ENCODE measurements at places on chromosomes 5 and 9. TPM values are rescaled to one million over a fixed set of nuclear protein-coding genes. Genes with fewer than 3 reads are reported as not detected.

- H3K27me3 ChIP-seq = no peaks in the 10 kb centered on the region
- no peak overlapping the region for H3K27ac ChIP-seq
- no peaks in the 10 kb centered on the region for H3K36me3 ChIP-seq
- no peak overlapping the region for H3K4me3 ChIP-seq
- no peak for DNase-seq
Measured at GRCh38 chr9:85024374-85024773, 354.8 kb downstream of the NTRK2 start.

- H3K27ac ChIP-seq = no peak overlapping the region
- no peaks in the 10 kb centered on the region for H3K27me3 ChIP-seq
- no peaks in the 10 kb centered on the region for H3K4me1 ChIP-seq
- H3K36me3 ChIP-seq = no peaks in the 10 kb centered on the region
Measured at GRCh38 chr5:66363097-66363496, 219.0 kb downstream of the SREK1 start.

DNA sequence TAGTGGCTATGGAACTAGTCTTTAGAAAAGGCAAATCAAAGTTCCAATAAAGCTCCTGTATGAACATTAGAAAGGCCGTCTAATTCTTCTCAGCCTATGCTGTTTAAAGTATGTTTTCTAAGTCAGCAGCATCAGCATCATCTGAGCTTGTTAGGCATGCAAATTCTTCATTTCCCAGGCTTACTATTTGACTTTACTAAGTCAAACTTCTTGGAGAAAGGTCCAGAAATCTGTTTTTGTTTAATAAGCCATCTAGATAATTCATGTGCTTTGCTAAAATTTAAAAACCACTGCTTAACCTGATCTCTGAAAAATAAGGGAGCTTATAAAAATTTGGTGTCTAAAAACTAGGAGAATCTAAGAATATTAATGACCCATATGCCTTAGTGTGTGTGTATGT, 200.2 kb upstream of the SGCD start:
- H3K27me3 ChIP-seq = no peaks in the 10 kb centered on the region
- no peaks in the 10 kb centered on the region for H3K4me1 ChIP-seq
- H3K27ac ChIP-seq = no peak overlapping the region

DNA sequence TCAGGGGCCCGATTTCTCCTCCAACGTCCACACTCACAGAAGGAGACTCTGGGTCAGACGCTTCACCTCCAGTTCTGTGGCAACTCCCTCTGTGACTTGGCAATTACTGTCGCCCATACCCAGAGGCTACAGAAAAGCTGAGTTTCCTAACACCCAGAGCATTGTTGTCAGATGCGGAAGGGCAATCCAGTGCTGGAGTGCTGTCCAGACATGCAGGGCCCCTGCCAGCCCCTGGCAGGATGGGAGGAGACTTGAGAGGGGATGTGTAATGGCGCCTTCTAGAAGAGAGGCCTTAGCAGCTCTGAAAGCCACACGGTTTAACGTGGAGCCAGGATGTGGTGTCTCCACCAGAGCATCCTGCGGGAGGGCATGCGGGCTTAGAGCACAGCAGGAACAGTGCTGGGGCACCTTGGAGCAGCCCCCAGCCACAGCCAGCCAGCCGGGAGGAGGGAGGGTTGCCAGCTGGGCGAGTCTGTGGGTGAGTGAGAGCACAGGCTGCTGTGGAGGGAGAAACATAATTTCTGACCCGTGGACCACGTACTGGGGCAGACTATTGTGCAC, 139.4 kb upstream of the IRX1 start:
- no peaks in the 10 kb centered on the region for H3K4me1 ChIP-seq
- no peak overlapping the region for H3K27ac ChIP-seq
- no peaks in the 10 kb centered on the region for H3K36me3 ChIP-seq
- no peak for DNase-seq

Gene TLR4
- 15.6 TPM for total RNA-seq

DNA sequence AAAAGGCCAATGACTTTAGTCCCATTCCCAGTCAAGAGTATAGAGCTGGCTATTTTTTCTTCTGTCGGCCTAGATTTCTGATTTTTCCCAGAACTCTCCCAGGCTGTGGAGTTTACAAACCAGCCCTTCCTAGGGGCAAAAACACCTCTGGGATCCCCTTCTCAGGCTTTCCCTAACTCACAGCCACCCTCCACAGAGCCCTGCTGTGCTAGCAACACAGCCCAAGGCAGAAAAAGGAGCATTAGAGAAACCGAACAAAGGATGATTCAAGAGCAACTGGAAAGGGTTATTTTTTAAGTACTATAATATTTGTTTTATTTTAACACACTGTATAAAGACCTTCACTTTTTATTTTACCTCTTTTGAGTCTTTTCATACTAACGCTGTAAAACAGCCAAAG, 234.8 kb downstream of the GLIS3 start:
- H3K36me3 ChIP-seq = no peaks in the 10 kb centered on the region
- no peaks in the 10 kb centered on the region for H3K4me1 ChIP-seq
- no peak for DNase-seq
- H3K4me3 ChIP-seq = no peak overlapping the region

DNA sequence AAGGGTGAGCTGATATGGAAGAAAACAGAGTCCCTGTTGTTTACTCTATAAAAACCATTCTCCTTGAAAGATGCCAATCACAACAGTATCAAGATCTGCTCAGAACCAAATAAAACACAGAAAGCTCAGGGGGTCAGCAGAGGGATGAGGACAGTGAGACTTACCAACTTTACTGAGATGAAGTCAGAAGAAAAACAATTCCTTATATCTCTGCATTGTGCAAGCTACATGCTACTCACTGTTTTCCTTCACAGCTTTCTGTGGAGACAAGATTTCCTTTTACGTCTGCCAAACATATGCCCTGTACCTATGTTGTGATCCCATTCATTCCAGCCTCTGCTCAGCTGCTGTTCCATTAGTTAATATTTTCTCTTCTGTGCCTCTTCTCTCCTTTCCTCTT, 185.6 kb downstream of the TSSK1B start:
- peak overlapping the region; percentile 69 for H3K27ac ChIP-seq
- peaks cover 18% of the 10 kb centered on the region for H3K4me1 ChIP-seq
- no peaks in the 10 kb centered on the region for H3K36me3 ChIP-seq
- no peak for DNase-seq
- no peaks in the 10 kb centered on the region for H3K27me3 ChIP-seq

- H3K27ac ChIP-seq = peak overlapping the region; percentile 99
- DNase-seq = no peak
- H3K27me3 ChIP-seq = no peaks in the 10 kb centered on the region
Measured at GRCh38 chr9:35680331-35681105, 6.8 kb downstream of the CA9 start.

DNA sequence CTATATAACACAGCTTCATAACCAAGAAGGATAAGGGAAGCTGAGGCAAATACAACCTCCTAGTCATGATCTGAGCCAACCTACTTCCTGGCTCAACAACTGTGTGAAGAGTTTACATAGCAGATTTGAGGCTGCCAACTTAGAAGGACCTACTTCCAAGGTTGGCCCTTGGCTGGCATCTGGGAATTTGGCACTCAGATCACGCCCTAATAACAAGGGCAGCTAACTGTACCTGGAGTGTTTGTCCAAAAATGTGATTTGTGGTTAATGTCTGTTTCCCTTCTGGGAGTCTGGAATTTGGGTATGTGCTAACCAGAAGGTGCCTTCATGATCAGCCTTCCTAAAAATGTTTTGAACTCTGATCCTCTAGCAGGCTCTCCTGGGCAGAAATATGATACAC, 287.2 kb downstream of the CAAP1 start:
- no peak overlapping the region for H3K4me3 ChIP-seq
- no peaks in the 10 kb centered on the region for H3K36me3 ChIP-seq
- no peak for DNase-seq
- H3K4me1 ChIP-seq = no peaks in the 10 kb centered on the region
- no peak overlapping the region for H3K27ac ChIP-seq

Gene SLCO6A1
- total RNA-seq = not detected

Gene SEC61B
- 37.1 TPM for total RNA-seq

DNA sequence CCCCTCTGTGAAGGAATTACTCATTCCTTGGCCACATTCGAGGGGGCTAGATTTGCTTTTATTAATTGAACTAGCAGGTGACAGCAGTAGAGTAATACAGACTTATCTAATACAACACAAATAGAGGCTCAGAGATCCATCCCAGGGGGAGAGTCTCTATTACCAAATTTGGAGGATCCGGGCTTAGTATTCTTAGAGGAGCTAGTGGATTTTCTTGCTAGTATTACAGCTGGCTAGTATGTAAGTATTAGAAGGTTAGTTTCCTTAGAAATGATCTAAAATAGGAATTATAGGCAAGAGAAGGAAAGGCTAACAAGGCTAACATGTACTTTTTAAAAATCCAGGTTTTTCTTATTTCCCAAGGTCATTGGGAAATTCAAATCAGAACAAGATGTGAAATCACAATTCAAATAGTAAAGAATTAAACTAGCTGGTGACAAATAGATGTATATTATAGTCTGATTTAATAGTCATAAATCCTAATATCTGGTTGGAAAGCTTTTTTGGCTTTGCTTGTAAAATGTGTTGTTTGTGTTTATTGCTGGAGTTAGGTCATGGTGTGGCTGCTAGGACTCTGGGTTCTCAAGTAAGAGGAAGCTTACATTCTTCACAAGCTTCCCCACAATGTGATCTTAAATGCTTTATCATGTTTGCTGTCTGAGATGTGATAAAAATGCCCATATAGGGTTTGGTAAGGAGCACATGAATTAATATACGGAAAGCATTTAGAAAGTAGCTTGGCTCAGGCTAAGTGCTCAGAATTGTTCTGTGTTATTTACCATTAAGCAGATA, 160.4 kb upstream of the MPDZ start:
- H3K27ac ChIP-seq = no peak overlapping the region
- H3K4me1 ChIP-seq = peaks cover 5% of the 10 kb centered on the region
- no peaks in the 10 kb centered on the region for H3K36me3 ChIP-seq
- DNase-seq = no peak
- H3K27me3 ChIP-seq = no peaks in the 10 kb centered on the region

GRCh38 chr9:4299005-4299795, 668 bp downstream of the GLIS3 start:
- peak; percentile 74 for DNase-seq
- peaks cover 10% of the 10 kb centered on the region for H3K4me1 ChIP-seq
- peak overlapping the region; percentile 62 for H3K4me3 ChIP-seq
- H3K27ac ChIP-seq = peak overlapping the region; percentile 93
- H3K36me3 ChIP-seq = no peaks in the 10 kb centered on the region

- H3K36me3 ChIP-seq = no peaks in the 10 kb centered on the region
- DNase-seq = no peak
- H3K27ac ChIP-seq = no peak overlapping the region
- no peaks in the 10 kb centered on the region for H3K4me1 ChIP-seq
- no peak overlapping the region for H3K4me3 ChIP-seq
Measured at GRCh38 chr5:79872291-79872690, 118.8 kb downstream of the MTX3 start.

GRCh38 chr5:14880688-14881087, 9.1 kb upstream of the ANKH start:
- no peak overlapping the region for H3K4me3 ChIP-seq
- H3K27me3 ChIP-seq = no peaks in the 10 kb centered on the region
- no peaks in the 10 kb centered on the region for H3K4me1 ChIP-seq
- no peak for DNase-seq

Gene CRB2
- total RNA-seq = not detected

DNA sequence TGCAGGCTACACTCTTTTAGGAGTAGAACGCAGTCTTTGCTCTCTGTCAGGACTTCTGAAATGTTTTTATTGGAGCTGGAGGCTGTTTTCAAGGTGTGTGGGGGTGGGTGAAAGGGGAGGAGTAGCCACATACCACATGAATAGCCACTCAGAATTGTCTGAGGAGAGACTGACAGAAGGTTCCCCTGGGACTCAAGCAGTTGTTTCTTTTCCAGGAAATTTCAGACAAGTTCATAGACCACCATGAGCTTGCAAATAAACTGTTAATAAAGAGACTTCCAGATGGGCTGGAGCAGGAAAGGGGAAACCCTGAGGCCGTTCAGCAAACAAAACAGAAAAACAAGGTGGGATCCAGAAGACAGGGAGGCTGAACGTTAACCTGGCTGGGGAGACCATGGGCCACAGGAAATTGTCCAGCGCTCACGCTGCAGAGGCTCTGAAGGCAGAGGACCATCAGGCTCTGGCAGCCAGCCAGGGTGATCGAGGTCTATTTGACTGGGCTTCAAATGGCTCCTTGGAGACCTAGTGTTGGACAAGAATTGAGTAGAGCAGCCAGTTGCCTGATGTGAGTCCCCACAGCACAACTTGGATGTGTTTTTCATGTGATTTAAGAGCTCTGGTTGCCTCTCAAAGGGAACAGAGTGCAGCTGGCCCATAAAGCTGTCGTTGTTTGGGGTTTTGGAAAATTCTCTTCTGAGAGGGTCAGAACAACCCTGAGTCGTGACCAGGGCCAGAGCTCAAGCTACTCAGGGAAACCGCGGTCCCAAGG, 159.2 kb upstream of the RAI14 start:
- H3K36me3 ChIP-seq = no peaks in the 10 kb centered on the region
- H3K4me1 ChIP-seq = peaks cover 55% of the 10 kb centered on the region

DNA sequence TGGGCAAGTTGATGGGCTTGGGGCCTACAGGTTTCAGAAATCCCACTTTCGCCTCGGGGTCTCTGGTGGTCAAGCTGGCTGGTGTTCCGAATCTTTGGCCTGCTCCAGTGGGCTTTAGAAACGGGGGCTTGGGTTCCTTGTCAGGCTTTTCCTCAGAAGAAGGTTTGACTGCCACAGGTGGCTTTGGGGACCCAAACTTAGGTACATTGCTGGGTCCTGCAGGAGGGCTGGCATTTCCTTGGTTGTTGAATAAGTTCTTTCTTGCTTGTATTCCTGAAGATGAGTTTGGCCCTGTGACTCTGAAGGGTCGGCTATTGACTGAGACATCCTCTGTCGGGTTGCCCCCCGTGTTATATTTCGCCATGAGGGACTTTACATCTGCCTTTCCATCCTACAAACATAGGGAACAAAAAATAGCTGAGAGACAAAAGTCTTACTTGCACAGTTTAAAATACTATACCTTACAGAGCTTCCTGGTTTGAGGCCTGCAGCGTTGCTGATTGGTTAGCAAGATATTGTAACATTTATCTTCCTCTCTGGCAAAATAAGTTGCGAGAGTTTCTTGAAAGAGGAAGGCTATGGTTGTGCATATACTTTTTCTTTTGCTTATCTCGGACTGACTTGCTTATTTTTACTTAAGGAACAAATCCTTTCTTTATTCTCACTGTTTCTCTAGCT, 16.6 kb downstream of the FYB1 start:
- H3K27ac ChIP-seq = no peak overlapping the region
- no peaks in the 10 kb centered on the region for H3K36me3 ChIP-seq
- DNase-seq = no peak
- no peak overlapping the region for H3K4me3 ChIP-seq
